T-helper 2 cell treated with Interferon-gamma antibody and Interleukin-4, amounts not matched to agents 5 μg/mL and 100 μg/mL, for 36 hours (primary cell): ENCODE measurements at places on chromosomes 3 and 15.

DNA sequence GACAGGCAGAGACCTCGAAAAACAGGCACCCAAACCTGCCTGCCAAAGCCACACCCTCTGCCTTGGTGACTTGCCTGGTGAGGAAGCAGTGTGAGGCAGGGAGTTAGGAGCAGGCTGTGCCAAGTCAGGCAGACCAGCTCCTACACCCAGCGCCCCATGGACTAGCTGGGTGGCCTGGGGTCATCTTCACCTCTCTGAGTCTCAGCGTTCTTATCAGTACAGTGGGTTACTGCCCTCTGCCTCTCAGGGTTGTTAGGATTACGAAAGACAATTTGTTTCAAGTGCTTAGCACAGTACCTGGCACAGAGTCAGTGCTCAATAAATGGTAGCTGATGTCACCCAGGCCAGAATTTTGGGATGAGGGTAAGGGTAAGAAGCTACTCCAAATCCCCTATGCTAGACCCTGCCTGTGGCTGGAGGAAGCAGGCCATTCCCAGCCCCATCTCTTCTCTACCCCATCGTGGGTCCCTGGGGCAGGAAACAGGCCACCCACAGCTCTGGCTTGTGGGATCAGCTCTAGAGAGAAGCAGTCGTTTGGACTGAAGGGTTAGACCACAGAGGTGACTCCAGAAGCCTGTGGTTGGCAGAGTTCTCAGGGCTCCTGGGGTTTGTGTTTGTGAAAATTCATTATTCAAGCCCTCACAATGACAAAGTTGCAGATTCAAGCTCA is 10.1 kb downstream of the SLC51B start:
- DNase-seq = no peak

DNA sequence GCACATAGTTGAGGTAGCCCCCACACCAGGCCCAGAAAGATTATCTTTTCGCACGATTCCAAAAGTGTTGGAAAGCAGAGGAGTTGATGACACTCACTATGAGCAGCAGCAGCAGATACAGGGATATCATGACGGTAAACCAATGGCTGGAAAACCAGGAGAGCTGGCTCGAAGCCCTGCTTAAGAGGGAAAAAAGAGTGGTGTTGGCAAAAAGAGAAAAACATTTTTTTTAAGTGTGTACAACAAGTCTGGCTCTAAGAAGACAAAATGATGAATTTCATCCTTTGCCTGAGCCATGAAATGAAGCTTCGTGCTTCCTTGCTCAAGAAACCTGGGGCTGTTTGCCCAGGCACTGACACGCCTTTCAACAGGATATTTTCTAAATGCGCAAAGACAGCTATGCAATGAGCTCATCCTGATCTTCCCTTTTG is 27.3 kb downstream of the PARP16 start:
- no peak for DNase-seq

GRCh38 chr3:122067588-122068240 is 12.6 kb downstream of the CD86 start:
- no peak for DNase-seq

GRCh38 chr3:73827725-73828211 is 203.0 kb upstream of the PDZRN3 start:
- no peak for DNase-seq
